Stimulated activated CD8-positive, alpha-beta memory T cell treated with anti-CD3 and anti-CD28 coated beads, Interleukin-2, amount 100 ng/mL, for 1 hour (primary cell): ENCODE measurements at places on chromosomes 1 and 21.

- DNase-seq, result no peak
Observed at GRCh38 chr1:92940541-92940940, 20.7 kb downstream of the DIPK1A start.

- DNase-seq, result no peak
Observed at GRCh38 chr21:21268061-21268471, 269.9 kb downstream of the NCAM2 start.

GRCh38 chr1:100178091-100178490, at the start of gene LRRC39:
LRRC39 (minus strand) TSS chr1:100178256; CDS start chr1:100168516, 9,740 bp downstream.
- DNase-seq, result no peak

- no peak for DNase-seq
Observed at GRCh38 chr1:42937836-42938644, 20.6 kb downstream of the SLC2A1 start.

- no peak for DNase-seq
Observed at GRCh38 chr21:29121759-29122158, 8.7 kb upstream of the MAP3K7CL start.

DNA sequence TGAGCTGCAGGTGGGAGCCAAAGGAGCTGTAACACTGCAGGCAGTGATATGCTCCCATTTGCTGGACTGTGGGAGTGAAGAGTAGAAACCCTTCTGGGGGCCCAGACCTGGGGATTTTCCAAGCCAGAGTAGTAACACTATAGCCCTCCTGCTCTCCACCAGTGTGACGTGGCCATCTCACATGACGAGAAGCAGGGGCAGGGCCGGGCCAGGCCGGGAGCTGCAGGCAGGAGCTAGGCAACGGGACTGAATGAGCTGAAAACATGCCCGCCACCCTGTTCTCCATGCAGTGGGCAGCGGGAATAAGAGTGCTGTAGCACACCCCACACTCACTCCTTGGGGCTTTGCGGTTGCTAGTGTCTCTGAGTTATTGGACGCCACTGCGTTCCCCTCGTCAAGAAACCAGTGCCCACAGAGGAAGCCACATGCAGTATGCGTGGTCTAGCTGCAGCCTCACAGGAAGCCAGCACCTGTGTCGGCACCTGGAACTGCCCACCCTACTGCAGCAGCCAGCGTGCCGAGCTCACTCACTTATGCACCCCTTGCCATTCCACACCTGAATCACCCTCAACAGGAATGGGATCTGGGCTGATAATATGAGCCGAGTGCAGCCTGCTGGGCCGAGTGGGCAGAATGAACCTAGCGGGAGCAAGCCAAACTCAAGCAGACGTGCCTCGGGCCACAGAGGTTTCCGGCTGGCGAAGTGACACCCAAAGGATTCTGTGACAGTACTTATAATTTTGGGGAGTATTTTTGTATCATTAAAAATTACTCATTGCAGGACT, 1389.6 kb downstream of the KCNT2 start:
- DNase-seq, result no peak

GRCh38 chr1:79815115-79815514, 808.6 kb upstream of the ADGRL4 start:
- no peak for DNase-seq

GRCh38 chr1:151311589-151312331, 15.5 kb downstream of the PI4KB start:
- DNase-seq, result peak; percentile 51
